IPS-NIHi11 (cell line): ENCODE measurements at places on chromosomes 12 and 14.

GRCh38 chr12:70408004-70408790 is 42.1 kb downstream of the KCNMB4 start:
- DNase-seq = no peak

DNA sequence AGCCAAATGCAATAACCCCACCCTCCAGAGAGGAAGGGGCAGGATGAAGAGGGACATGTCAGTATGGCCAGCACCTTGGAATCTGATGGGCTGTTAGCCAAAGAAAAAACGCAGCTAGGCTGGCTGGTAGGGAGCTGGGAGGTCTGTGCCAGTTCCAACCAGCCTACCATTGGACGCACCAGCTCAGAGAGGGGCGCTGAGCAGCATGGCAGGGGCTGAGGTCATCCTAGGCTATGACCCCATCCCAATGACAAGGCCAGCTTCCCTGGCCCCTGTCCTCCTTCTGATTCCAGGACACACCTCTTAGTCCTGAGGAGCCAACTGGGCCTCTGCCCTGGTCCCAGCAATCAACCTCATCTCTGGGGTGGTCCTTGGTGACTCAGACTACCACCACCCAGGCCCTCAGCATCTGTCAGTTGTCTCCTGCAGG is 12.2 kb downstream of the ACTN1 start:
- DNase-seq = no peak

DNA sequence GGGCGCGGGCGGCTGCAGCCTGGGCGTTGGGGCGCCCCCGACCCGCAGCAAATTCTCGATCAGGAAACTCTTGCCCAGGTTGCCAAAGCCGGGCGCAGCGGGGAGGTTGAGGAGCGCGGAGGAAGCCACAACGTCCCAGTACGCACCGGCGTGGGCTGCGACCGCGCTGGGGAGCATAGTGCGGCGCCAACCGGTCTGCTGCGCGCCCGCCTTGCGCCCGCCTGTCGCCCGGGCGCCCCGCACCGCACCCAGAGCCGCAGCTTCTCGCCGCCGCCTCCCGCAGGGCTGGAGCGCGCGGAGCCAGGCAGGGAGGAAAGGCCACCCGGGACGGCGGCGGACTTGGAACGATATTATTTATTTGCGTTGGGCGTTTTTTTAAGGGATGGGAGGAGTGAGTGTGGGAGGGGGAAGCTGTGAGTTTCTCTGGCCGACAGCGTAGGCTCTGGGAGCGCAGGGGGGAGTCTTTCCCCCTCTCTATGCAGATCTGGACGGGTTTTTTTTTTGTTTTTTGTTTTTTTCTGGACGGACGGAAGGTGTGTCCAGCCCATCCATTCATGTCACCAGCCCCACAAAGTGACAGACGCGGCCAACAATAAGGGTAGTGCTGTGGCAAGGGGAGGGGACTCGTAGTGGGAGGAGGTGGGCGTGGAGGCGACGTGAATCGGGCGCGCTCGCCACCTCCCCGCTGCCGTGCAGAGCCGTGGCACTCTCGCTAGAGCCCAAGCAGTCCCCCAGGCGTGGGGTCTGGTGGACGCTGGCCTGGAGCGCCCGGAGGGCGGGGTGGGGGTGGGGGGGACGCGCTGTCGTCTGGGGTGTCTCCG is at the start of gene DBX2:
DBX2 (minus strand) TSS at position 349 of the 821 bp plus-strand sequence; CDS start at position 177, 172 bp downstream.
- peak; percentile 64 for DNase-seq

DNA sequence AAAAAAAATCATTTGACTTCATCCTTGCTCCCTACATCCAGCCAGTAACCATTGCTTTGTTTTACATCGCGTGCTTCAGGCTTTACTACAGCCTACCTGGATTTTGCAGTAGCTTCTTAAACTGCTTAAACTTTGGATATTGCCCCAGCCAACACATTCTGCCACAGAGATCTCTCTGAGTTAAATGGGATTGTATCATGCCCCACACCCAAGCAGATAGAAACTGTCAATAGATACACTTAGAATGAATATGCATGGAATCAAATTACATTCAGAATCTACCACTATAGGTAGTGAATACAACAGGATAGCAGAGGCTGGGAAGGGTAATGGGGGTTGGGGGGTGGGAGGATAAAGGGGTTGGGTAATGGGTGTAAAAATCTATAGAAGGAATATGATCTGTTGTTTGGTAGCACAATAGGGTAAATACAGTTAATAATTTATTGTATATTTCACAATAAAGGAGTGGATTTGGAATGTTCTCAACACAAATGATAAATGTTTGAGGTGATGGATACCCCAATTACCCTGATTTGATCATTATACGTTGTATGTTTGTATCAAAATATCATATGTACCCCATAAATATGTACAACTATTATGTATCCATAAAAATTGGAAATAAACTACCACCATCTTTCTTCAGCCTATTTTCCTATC is 2.7 kb upstream of the MYRFL start:
- no peak for DNase-seq

DNA sequence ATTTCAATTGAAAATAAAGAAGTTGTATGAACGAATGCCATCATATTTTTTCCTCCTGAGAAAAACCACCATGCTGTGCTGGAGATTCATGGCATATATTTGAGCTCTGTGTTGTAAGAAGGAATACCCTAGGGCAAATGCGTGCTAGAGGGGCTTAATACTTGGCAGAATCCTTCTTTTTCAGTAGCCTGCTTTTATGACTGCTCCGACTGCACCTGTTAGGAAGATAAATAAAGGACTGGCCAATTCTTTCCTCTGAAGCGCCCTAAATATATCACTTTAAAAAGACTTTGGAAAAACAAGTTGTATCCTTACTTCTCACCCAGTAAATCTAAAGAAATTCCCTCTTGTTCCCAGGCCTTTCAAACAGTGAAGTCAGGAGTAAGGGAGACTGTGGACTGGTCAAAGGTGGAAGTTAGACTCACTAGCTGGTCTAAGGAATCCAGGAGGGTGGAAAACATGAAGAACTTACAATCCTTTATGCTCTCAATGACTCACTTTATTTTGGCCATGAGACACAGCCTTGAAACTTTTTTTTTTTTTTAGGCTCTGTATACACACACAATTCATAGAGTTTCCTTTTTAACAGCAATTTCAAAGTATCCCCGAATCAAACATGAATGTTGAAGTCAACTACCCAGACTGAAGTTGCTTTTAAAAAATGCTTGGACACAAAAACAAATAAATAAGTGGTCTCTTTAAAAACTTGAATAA is 5.2 kb downstream of the MYBPC1 start:
- no peak for DNase-seq

- DNase-seq = no peak
Observed at GRCh38 chr12:116278667-116279066, 1.2 kb upstream of the MED13L start.

- no peak for DNase-seq
Observed at GRCh38 chr12:1845886-1846285, 25.5 kb downstream of the LRTM2 start.

- no peak for DNase-seq
Observed at GRCh38 chr14:83827383-83827782, 1702.6 kb upstream of the FLRT2 start.

DNA sequence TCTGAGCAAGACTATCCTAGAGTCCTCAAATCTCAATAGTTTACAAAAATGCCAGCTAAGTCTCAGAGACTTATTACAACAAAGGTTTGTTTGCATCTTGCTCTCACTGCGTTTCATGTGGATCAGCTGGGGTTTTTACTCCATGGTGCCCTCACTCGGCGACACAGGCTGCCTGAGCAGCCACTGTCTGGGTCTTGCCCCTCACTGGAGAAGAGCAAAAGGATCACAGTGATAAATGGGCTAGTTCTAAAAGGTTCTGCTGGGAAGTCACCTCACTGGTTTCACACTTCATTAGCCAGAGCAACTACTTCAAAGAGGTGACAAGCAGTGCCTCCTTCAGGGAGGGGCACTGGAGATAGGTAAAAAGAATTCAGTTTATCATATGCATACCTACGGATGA is 392.0 kb downstream of the RPL10L start:
- DNase-seq = peak; percentile 10

DNA sequence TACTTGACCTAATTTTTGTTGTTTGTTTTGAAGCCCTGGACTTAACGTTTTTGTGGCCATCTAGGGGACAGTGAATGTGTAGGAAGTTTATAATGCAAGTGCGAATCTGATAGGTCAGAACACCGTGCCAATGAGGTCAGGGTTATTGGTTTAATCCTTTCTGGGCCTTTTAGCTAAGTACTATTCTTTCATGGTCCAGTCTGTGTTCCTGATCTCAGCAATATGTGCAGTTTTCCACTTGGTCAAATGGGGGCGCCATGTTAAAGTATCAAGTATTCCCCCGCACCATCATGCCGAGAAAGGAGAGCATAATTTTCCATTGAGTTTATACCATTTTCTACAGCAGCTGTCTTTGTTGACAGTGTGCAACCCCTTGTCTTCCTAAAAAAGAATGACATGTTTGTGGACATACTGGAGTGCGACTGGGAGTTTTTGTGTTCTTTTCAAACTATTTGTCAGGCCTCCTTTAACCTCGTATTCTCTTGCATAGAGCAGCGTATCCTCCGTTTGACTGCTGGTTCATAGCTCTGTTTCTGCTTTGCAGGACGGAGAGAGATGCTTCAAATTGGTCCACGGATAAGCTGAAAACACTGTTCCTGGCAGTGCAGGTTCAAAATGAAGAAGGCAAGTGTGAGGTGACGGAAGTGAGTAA is 1.3 kb downstream of the AHSA1 start:
- peak; percentile 65 for DNase-seq

GRCh38 chr14:38958589-38958988 is 144.4 kb downstream of the SEC23A start:
- no peak for DNase-seq

DNA sequence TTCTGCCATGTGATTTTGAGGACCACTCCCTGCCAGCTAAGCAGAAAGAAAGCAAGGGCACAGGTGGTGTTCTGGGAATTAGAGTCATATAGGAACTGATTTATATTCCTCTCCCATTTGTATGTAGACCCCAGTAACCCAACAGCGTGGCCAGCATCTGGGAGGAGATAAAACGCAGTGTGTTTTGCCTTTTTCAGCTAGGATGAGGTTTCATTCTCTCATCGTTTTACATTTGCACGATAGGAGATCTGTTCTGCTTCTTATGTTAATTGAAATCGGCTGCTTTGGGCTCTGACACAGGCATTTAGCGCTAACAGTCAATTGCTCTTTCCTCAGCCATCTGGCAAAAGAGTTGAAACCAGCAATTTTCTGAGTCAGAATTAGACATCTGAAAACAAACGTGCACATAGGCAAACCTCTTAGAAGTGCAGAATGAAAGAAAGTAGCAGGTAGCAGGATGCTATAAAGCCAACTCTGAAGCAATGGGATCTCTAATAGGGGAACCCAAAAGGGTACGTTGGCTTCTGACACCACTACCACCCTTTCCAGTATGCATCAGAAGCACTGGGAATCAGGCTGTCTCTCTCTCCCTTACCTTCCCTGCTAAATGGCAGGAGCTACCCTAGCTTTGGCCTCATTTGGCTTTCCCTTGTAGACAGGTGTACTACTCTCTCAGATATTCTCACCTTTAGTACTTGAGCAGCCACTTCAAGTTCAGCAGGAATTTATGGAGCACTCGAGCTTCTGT is 219.1 kb downstream of the PHLDA1 start:
- peak; percentile 22 for DNase-seq

- DNase-seq = no peak
Observed at GRCh38 chr12:50953047-50953446, 703 bp downstream of the HIGD1C start.

DNA sequence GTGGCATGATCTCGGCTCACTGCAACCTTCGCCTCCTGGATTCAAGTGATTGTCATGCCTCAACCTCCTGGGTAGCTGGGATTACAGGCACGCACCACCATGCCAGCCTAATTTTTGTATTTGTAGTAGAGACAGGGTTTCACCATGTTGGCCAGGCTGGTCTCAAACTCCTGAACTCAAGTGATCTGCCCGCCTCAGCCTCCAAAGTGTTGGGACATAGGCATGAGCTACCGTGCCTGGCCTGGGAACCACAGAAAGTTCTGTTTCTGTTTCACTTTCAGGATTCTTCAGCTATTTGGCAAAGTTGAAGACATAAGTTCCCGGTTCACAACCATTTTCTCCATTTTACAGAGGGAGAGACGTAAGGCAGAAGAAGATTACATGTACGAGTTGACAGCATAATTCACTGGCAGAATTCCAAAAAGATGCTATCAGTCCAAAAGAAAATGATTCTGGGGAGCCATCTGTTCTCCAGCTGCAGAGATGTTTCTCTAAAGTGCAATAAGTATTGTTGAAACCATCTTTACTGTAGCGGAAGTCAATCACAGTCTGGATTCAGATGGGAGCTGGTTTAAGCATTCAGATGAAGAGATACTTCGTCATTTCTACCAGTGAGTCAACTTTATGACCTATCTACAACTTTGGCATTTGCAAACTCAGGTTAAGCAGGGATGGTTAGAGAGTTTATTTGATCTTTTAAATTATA is 8.1 kb upstream of the RNF34 start:
- no peak for DNase-seq

GRCh38 chr14:22721213-22721612 is 45.3 kb upstream of the OXA1L start:
- DNase-seq = no peak

DNA sequence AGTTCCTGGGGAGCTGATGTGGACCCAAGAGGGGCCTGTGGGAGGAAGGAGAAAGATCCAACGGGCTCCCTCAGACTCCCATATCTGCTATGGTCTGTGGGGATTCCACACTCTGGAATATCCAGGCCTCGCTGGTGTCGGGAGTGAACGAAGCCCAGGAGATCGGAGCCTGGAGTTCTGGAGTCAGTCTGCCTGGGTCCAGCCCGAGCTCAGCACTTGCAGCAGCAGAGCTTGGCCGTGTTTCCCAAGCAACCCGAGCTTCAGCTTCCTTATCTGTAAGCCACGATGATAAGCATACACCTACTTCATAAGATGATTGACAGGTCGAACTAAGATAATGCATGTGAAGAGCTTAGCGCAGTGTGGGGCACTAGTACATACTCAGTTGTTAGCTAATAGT is 10.1 kb downstream of the LTBP2 start:
- DNase-seq = no peak

DNA sequence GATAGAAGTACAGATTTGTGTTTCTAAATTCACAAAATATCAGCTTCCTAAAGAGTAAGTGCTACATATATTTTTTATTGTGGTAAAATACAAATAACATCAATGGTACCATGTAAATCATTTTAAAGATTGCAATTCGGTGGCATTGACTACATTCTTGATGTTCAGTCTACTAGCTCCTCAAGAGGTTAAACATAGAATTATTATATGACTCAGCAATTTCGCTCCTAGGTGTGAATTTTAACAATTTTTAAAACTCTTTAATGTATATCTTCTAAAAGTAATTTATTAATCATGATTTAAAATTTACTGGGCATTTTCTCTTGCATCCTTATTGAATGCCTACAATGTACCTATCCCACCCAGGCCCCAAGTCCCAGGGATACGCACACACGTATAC is 29.8 kb upstream of the OAS1 start:
- DNase-seq = no peak

DNA sequence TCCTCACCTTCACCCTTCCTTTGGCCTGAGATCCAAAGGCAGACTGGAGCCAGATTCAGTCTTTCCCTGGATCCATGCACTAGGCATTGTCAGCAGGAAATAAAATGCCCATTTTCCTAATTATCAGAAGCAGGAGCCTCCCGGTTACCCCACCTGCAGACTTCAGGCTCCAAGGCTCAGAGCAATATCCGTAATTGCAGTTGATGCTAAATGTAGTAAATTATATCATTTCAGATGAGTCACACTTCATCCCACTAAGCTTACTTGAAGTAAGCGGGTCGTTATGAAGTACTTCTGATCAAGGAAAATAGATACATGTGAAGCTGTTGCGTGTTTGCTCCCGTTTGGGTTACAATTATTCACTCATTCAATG is 110.7 kb upstream of the SFSWAP start:
- DNase-seq = no peak

GRCh38 chr12:108363165-108363564 is 24.1 kb upstream of the CMKLR1 start:
- DNase-seq = no peak

GRCh38 chr12:95429172-95429510 is 44.8 kb upstream of the METAP2 start:
- no peak for DNase-seq
